Eye (tissue), 1 donor: ENCODE measurements at places on chromosomes 3 and 15.

DNA sequence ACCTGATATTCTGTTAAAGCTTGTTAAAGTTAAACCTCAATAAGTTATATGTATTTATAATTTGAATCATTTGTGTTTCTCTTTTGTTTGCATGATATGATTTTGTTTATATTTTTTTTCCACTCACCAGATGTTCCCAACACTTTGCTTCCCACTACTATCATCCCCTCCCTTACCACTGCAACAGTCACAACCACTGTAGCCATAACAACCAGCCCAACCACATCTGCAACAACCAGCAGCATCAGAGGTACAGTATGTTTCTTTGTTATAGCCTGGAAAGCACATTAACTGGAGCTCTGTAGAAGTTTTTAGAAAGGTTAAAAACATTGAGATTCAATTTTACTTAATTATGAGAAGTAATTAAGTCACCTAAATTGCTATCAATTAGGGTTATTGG lies 1011.9 kb downstream of the VGLL3 start:
- DNase-seq: peak; percentile 58

GRCh38 chr15:41474436-41474835 lies 19.2 kb upstream of the ITPKA start:
- no peak for DNase-seq

- no peak for DNase-seq
These were observed 405.1 kb downstream of the LPP start for GRCh38 chr3:188559072-188559429.

- DNase-seq: no peak
These were observed 41.8 kb downstream of the SLC24A1 start for GRCh38 chr15:65663521-65663920.

DNA sequence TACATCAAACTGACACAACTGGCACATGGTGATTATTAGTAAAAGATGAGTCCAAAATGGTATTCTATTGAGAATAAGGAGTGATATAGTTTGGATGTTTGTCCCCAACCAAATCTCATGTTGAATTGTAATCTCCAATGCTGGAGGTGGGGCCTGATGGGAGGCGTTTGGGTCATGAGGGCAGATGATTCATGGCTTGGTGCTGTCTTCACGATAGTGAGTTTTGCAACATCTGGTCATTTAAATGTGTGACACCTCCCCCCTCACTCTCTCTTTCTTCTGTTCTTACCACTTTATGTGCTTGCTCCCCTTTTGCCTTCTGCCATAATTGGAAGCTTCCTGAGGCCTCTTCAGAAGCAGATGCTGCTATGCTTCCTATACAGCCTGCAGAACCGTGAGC lies 90.6 kb downstream of the RSL24D1 start:
- no peak for DNase-seq

DNA sequence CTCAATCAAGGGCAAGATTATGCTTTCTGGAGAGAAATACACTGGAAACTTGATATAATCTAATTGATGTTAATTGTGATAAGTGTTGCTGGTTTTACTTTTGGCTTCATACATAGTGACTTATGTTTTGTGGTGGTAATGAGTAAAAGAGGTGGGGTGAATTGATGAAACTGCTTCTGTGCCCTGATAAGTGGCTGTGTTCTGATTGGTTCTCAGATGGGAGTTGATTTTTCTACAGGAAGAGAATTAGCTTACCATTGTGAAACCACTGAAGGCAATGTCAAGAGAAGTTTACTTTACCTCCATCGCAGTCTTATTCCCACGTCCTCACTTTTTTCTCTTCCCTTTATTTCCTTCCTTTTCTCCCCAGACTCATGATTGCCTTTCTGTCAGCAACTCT lies 23.8 kb downstream of the TMEM45A start:
- DNase-seq: no peak

- DNase-seq: no peak
These were observed 151.8 kb upstream of the HES1 start for GRCh38 chr3:193983846-193984818.
